ENCODE measurements at places on chromosomes 12 and 14.

- DNase-seq = peak; percentile 40
Measured at GRCh38 chr14:100176811-100177327, 17.4 kb upstream of the DEGS2 start.

GRCh38 chr14:69671365-69672030 lies 60.1 kb downstream of the SUSD6 start:
- DNase-seq = no peak

DNA sequence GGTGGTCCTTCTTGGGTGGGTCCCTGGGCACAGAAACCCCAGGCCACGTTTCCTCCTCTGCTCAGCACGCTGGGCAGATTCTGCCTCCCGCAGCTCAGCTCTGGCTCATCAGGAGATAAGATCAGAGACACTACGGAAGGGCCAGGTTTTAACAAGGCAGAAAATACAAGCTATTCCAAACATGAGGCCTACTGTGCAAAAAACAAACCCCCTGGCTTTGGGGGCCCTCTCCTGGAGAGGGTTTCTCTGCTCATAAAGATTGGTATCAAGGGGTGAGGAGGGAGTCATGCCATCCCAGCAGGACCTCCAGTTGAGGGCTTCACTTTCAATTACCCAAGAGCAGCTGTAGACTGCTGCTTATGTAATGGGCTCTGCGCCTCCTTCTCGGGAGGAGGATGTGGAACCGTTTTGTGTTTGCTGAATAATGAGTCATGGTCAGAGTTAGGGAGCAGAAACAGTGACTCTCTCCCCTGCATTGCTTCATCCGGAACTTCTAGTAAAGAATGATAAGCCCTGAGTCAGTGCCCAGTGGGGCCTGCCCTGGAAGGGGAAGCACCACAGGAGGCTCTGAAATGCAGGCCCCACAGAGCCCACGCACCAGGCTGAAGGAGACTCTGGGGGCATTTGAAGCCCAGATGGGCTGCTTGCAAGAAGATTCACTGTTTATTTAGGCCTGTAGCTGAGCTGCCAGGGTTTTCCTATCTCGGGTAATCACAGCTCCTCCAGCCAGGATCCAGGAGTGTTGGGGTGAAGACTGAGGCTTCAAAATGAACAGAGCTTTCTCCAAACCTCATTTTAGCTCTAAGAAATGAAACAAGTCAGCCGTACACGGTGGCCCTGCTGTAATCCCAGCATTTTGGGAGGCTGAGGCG lies 79.3 kb downstream of the SSPN start:
- DNase-seq = peak; percentile 49

DNA sequence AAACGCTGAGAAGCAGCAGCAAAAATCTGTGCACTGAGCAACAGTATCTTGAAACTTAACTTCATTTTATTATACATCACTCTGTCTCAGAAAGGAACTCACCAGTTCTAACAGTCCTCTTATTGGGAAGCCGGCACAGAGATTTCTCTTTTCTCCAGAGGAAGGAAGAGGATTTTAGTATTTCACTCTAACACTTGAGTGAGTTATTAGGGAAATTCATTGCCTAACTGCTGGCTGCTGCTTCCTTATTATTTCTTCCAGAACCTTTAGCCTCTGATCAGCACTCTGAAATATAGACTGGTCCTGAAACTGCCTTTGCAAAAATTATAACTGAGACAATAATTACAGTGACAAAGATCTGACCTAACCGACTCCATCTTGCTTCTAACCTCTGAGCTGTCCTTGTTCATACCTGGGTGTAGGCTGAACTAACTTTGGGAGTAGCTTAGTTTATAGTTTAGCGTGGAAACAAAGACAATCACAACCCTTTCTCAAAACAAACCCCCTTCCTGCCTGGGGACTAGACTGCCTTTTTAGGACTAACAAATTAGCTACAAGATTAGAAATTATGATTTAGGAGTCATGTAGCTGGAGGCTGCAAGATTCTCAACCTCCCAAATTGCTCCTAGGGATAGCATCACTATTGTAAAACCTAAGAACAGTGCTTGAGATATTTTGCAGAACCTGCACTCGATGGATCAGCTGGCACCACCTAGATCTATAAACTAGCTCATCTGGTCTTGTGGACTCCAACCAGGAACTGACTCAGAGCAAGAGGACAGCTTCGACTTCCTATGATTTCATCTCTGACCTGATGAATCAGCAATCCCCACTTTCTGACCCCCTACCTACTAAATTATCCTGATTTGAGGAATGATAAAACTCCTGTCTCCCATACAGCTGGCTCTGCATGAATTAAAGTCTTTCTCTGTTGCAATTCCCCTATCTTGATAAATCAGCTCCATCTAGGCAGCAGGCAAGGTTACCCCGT lies 117.5 kb downstream of the DYRK2 start:
- no peak for DNase-seq

DNA sequence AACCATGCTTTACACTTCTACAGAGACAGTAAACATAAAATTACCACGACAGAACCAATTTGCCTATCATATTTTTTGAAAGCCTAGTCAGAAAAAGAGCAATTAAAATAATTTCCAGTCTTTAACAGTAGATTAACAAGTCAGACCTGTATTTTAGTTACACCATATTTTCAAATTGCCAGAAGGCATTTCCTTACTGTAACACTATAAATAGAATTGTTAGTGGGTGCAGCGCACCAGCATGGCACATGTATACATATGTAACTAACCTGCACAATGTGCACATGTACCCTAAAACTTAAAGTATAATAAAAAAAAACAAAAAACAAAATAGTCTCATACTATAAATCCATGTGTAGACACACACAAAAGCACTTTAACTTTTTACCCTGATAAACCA lies 16.0 kb downstream of the SOS2 start:
- no peak for DNase-seq

DNA sequence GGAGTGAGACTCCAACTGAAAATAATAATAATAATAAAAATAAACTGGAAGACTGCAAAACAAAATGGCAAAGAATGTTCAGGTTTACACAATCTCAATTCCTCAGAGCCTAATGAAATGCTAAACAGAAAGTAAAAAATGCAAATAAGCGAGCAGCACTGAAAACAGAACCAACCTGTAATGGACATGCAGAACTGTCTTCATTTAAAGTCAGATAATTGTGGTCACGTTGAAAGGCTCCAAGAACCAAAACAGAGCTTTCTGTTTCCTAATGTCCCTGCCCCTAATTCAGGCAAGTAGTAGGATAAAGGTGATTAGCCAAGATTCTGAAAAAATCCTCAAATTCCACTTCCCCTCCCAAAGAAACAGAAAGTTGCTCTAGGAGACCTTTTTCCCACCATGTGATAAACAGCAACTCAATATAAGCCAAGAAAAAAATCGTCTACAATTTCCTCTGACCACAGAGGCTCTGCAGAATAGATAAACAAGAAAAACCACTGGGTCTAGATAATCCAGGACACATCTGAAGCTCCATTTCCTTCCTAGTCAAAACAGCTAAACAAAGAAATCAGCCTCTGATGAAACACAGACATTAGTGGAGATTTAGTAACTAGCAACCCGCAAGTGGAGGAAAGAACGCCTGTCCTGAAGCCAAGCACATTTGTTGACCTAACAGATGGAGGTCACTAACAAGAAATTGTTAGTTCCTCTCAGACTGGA lies 3.0 kb downstream of the MIS18BP1 start:
- DNase-seq = no peak

GRCh38 chr12:113935459-113935858 lies 30.7 kb downstream of the RBM19 start:
- DNase-seq = no peak

- no peak for DNase-seq
Measured at GRCh38 chr12:109777544-109777943, 55.7 kb downstream of the TRPV4 start.

- no peak for DNase-seq
Measured at GRCh38 chr12:70068743-70069142, 174.5 kb upstream of the CNOT2 start.

DNA sequence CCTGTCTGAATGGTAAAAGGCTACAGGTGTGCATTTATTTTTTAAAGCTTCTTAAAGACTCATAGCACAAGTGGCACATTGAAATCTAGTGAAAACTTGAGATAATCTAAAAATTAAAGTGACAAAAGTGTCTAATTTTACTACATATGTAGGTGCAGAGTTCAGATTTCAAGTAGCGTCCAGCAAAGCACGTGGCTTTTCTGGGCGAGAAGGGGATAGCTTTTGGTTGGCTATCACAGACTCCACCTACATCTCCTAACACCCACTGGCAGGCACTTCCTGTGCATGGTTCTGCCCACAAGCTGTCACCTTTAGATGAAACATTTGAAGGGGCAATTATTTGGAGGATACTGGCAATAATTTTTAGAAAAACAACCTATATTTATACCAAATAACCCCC lies 1.9 kb upstream of the PITPNM2 start:
- DNase-seq = no peak

GRCh38 chr14:68014771-68015170 lies 195.2 kb downstream of the RAD51B start:
- no peak for DNase-seq

- DNase-seq = no peak
Measured at GRCh38 chr12:51346581-51346980, at the start of gene CELA1. Gene CELA1 (minus strand): TSS chr12:51346679. CDS start chr12:51346638, 41 bp downstream.

DNA sequence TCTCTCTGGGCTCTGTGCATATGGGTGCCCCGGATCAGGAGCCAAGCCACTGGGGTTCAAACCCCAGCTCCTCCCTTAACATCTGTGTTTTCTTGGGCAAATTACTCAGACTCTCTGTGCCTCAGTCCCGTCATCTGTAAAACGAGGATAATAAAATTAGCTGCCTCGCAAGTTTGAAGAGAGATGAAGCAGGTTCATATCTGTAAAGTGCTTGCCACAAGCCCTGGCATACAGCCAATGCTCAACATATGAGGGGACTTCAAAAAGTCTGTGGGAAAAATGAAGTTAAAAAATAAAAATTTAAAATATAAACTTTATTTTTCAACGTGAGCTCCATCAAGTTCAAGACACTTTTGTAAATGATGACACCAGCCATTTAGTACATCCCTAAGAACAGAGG lies 276.7 kb downstream of the FOXN3 start:
- no peak for DNase-seq

DNA sequence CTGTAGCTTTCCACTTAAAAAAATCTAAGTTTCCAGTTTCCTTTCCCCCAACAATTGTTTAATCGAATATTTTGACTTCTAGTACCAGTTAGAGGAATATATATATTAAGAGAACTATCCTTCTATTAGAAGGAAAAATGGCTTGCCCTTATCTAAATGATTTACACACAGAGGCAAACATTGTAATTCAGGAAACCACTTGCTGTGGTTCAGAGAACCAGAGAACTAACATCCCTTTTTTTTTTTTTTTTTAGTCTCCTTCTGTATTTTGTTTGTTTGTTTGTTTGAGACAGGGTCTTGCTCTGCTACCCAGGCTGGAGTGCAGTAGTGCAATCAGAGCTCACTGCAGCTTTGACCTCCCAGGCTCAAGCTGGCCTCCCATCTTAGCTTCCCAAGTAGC lies 746.6 kb downstream of the VRK1 start:
- no peak for DNase-seq
